Peyer's patch (tissue), 4 donors: ENCODE measurements at places on chromosomes 7 and 10. TPM values are rescaled to one million over a fixed set of nuclear protein-coding genes. Genes with fewer than 3 reads are reported as not detected.

The ASZ1 gene
- total RNA-seq: not detected

The SLC26A3 gene
- 339 TPM for total RNA-seq

GRCh38 chr10:53315709-53316108 lies 543.1 kb upstream of the MBL2 start:
- no peak for DNase-seq
- no peak overlapping the region for H3K27ac ChIP-seq
- no peaks in the 10 kb centered on the region for H3K36me3 ChIP-seq

GRCh38 chr7:69260023-69260422 lies 338.3 kb upstream of the AUTS2 start:
- H3K27me3 ChIP-seq: no peaks in the 10 kb centered on the region
- no peak overlapping the region for H3K27ac ChIP-seq
- no peak overlapping the region for H3K4me3 ChIP-seq

DNA sequence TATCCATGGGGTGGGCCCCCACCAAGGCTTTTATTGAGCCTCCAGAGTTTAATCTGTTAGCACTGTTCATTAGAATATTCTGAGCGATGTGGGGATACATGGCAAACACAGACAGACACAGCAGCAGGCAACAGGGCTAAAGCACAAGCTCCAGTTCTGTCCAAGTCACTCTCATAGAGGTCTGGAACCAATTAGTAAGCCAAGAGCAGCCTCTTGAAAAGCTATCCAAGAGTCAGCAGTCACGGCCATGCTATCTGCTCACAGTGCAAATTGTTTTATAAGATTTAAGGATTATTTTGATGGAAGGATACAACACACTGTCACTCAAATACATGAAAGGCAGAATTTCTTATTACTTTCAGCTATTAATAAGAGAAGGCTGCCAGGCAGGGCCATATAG lies 86.4 kb upstream of the DGKB start:
- no peak overlapping the region for H3K27ac ChIP-seq
- H3K36me3 ChIP-seq: no peaks in the 10 kb centered on the region
- no peak overlapping the region for H3K4me3 ChIP-seq
- no peaks in the 10 kb centered on the region for H3K4me1 ChIP-seq

DNA sequence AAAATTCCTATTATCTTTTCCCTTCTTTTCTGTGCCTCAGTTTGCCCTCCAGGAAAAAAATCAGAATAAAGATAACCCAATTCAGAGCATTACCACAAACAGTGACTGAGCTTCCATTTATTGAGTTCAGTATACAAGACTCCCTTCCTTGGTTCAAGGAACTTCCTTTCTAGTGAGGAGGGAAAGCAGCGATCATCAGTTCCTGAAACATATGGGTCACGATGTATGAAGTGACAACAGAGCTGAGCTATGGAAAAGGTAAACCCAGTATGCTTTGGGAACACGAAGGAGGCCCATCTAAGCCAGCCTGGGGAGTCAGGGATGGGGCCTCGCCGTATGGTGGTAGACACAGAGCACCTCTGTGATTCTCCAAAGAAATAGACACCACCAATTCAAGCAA lies 15.8 kb downstream of the C10orf71 start:
- no peak for DNase-seq
- H3K4me3 ChIP-seq: no peak overlapping the region
- H3K4me1 ChIP-seq: peaks cover 2% of the 10 kb centered on the region
- H3K27ac ChIP-seq: no peak overlapping the region
- no peaks in the 10 kb centered on the region for H3K36me3 ChIP-seq
- H3K27me3 ChIP-seq: no peaks in the 10 kb centered on the region

The CYP17A1 gene
- not detected for total RNA-seq

The IQUB gene
- not detected for total RNA-seq

GRCh38 chr10:23238015-23238414 lies 45.9 kb downstream of the PTF1A start:
- no peak for DNase-seq
- no peaks in the 10 kb centered on the region for H3K4me1 ChIP-seq
- H3K27me3 ChIP-seq: no peaks in the 10 kb centered on the region
- no peak overlapping the region for H3K4me3 ChIP-seq
- no peak overlapping the region for H3K27ac ChIP-seq

- DNase-seq: no peak
- H3K27ac ChIP-seq: no peak overlapping the region
- no peaks in the 10 kb centered on the region for H3K27me3 ChIP-seq
- H3K4me1 ChIP-seq: no peaks in the 10 kb centered on the region
These were observed 6.0 kb downstream of the WIPF3 start for GRCh38 chr7:29812185-29812876.

DNA sequence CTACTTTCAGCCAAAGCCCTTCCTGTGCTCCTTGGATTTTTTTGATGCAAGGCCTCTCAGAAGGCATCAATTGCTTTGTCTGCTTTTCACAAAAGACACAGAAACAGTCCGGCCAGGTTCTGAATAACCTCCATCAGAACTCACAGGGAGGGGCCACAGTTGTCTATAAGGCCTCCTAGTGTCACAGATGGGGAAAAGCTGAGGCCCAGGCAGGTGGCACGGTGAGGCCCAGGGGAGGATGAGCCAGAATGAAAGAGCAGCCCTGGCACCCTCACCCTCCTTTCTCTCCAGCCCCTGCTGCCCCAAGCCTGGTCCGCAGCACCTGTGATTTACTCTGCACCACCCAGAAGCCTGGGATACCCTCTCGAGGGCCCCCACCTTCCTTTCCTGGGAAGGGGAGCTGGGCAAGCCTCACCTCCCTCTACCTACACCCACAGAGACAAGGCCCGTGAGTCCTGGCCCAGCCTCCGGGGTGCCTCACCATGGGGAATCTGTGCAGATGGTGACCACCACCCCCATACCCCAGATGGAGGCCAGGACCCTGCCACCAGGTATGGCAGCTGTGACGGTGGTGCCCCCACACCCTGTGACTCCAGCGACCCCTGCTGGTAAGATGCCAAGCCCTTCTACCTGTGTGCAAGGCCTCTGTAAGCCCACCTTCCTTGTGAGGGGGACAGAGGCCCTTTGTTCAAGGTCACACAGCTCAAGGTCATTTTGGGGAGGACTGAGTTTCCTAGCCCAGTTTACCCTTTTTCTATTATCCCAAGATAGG lies 26.2 kb upstream of the ZNF467 start:
- no peaks in the 10 kb centered on the region for H3K27me3 ChIP-seq
- no peaks in the 10 kb centered on the region for H3K4me1 ChIP-seq
- H3K36me3 ChIP-seq: no peaks in the 10 kb centered on the region

The INHBA gene
- 1.7 TPM for total RNA-seq

DNA sequence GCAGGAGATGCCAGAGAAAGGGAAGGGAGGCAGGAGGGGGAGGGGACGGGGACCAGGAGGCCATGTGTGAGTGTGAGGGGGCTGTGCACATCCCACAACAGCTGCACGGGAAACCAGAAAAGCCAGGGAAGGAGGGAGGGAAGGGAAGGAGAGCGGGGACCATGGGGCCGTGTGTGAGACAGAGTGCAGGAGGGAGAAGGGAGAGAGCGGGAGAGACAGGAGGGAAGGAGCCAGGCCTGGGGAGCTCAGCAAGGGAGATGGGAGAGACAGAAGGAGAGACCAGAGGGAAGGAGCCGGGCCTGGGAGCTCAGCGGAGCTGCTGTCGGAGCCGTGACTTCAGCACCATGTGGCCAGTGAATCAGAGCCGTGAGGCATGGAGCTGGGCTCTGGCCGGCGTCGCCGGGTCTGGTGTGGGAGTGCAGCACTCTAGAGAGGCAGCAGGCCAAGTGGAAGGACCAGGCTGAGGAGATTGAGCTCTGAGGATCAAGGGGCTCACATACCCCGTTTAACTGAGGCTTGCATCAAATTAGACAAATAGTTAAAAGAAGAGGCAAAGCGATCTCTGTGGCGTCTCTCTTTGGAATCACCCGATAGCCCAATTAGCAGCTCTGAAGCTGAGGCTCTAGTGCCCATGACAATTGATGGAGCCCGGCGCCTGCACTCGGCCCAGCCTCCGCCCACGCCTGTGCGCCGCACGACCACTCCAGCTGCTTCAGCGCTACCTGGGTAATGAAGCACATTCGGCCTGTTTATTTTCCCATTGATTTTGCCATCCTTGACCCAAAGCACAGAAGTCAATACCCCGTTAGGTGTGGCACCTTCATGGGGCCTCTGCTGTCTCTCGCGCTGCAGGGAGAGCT lies 150.4 kb downstream of the MAD1L1 start:
- H3K27ac ChIP-seq: no peak overlapping the region
- no peaks in the 10 kb centered on the region for H3K36me3 ChIP-seq
- no peaks in the 10 kb centered on the region for H3K4me1 ChIP-seq
- H3K27me3 ChIP-seq: no peaks in the 10 kb centered on the region

The MKX gene
- 0.28 TPM for total RNA-seq

DNA sequence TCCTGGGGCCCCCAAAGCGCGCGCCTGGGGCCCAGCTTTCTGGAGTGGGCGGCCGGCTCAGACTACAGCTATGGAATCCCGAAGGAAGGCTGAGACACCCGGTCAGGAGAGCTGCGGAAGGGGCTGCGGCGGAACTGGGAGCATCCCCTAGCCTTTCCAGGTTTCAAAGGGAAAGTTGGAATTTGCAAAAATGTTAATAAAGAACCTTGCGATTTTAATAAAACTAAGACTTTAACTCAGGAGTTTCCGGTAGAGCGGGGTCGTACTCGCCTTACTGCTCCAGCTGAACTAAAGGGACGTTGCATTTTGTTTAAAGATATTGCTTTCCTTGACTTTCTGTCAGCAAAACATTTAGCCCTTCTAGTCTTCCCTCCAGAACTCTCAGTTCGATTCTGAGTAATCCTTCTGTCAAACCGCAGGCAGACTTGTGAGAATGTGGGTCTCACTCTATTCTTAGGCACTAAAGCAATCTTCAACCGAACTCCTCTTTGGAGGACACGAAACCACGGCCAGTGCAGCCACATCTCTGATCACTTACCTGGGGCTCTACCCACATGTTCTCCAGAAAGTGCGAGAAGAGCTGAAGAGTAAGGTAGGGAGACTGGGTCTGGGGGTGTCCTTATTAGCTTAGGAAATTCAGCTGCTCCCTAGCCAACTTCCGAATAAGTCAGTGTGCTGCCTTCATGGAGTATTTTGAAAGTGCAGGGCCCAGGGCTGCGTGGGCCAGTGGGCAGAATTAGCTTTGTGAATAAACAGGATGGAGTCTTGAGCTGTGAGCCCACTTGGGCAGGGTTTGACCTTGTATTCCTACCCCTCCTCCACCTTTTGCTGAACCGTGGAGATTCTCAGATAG lies 1.9 kb downstream of the CYP26A1 start:
- H3K4me3 ChIP-seq: no peak overlapping the region
- no peaks in the 10 kb centered on the region for H3K4me1 ChIP-seq
- no peaks in the 10 kb centered on the region for H3K36me3 ChIP-seq
- H3K27me3 ChIP-seq: peaks cover 31% of the 10 kb centered on the region

- H3K27me3 ChIP-seq: no peaks in the 10 kb centered on the region
- no peak overlapping the region for H3K4me3 ChIP-seq
- H3K4me1 ChIP-seq: no peaks in the 10 kb centered on the region
- H3K27ac ChIP-seq: no peak overlapping the region
These were observed 361.7 kb upstream of the ETV1 start for GRCh38 chr7:14351167-14351566.

The AGR2 gene
- total RNA-seq: 223 TPM

GRCh38 chr10:11176746-11177145 lies 159.1 kb downstream of the CELF2 start:
- peak; percentile 66 for DNase-seq
- no peaks in the 10 kb centered on the region for H3K27me3 ChIP-seq
- peak overlapping the region; percentile 82 for H3K27ac ChIP-seq
- no peaks in the 10 kb centered on the region for H3K36me3 ChIP-seq

DNA sequence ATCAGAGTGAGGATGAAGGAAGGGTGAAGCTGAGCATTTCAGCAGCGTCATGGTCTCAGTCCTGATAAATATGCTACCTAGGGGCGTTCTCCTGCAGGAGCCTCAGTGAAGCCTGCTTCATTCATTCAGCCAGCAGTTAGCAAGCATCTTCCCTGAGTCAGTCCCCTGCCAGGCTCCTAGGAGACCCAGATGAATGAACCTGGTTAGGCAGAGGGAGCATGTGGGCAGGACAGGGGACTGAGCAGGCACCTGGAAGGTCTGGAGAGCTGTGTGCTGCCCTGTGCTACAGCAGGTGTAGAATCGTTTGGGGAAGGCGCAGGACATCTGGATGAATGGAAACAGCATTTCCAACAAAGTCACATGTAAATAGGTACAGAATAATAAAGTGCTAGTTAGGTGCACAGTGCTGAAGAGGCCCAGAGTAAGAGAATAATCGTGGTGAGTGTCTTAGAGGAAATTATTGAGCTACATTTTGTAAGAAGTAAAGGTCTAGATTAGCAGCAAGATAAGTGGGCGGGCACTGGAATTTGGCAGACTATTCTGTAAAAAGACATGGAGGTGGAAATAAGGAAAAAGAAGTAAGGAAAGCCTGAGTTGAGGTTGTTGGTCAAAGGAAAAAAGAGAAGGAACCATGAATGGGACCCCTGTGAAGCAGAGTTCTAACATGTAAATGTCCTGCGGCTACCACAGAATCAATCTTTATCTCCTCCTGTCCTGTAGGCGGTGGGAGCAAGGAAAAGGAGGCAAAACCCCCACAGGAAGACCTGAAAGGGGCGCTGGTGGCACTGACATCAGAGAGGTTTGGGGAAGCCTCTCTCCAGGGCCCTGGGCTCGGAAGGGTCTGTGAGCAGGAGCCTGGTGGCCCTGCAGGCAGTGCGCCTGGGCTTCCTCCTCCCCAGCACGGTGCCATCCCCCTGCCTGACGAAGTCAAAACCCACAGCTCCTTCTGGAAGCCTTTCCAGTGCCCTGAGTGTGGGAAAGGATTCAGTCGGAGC lies 12.0 kb downstream of the ZSCAN25 start:
- no peaks in the 10 kb centered on the region for H3K27me3 ChIP-seq
- no peak for DNase-seq
- H3K27ac ChIP-seq: no peak overlapping the region
- H3K4me1 ChIP-seq: no peaks in the 10 kb centered on the region
- no peaks in the 10 kb centered on the region for H3K36me3 ChIP-seq
- H3K4me3 ChIP-seq: no peak overlapping the region

The HTR7 gene
- total RNA-seq: 0.76 TPM

- H3K4me1 ChIP-seq: no peaks in the 10 kb centered on the region
- no peak for DNase-seq
- H3K27ac ChIP-seq: no peak overlapping the region
- no peaks in the 10 kb centered on the region for H3K36me3 ChIP-seq
- no peak overlapping the region for H3K4me3 ChIP-seq
- H3K27me3 ChIP-seq: no peaks in the 10 kb centered on the region
These were observed 278.9 kb downstream of the HPSE2 start for GRCh38 chr10:98956576-98957260.

- no peaks in the 10 kb centered on the region for H3K4me1 ChIP-seq
- DNase-seq: peak; percentile 47
- H3K27me3 ChIP-seq: no peaks in the 10 kb centered on the region
- no peak overlapping the region for H3K4me3 ChIP-seq
These were observed 17.3 kb upstream of the INPP5A start for GRCh38 chr10:132520177-132520811.

GRCh38 chr7:107684947-107685463 lies 24.4 kb downstream of the SLC26A4 start:
- H3K4me3 ChIP-seq: no peak overlapping the region
- H3K4me1 ChIP-seq: no peaks in the 10 kb centered on the region
- H3K36me3 ChIP-seq: no peaks in the 10 kb centered on the region

GRCh38 chr10:106931159-106931852 lies 233.2 kb downstream of the SORCS1 start:
- no peak overlapping the region for H3K27ac ChIP-seq
- no peak overlapping the region for H3K4me3 ChIP-seq
- H3K27me3 ChIP-seq: no peaks in the 10 kb centered on the region
- no peaks in the 10 kb centered on the region for H3K4me1 ChIP-seq
- no peak for DNase-seq
